A549 treated with GW870086 at 1 μM for 4 hours (cell line): ENCODE measurements at places on chromosomes 12 and 14. TPM values are rescaled to one million over a fixed set of nuclear protein-coding genes. Genes with fewer than 3 reads are reported as not detected.

TAS2R13 gene
- not detected in 5 replicates for total RNA-seq

DHRS2 gene
- 4.8 to 9.2 TPM (median 6.1 TPM) in 5 replicates for total RNA-seq

KRT3 gene
- total RNA-seq = 0.05 to 0.11 TPM (median 0.07 TPM) in 5 replicates

KCNC2 gene
- not detected in 5 replicates for total RNA-seq

ELK3 gene
- total RNA-seq = 50.9 to 68.5 TPM (median 64.4 TPM) in 5 replicates

KRT6A gene
- 5.6 to 6.8 TPM (median 6.6 TPM) in 5 replicates for total RNA-seq

KLHL33 gene
- not detected in 5 replicates for total RNA-seq

PTPRQ gene
- total RNA-seq = 0.01 to 0.02 TPM in 2 of 5 replicates, not detected in the others

NYNRIN gene
- 0.25 to 0.34 TPM (median 0.26 TPM) in 5 replicates for total RNA-seq

ALDH1L2 gene
- 2.7 to 3.7 TPM (median 3.6 TPM) in 5 replicates for total RNA-seq

RAPGEF3 gene
- total RNA-seq = 0.51 to 1.0 TPM (median 0.81 TPM) in 5 replicates

ASCL1 gene
- 0.05 TPM in 1 of 5 replicates, not detected in the others for total RNA-seq

GLT1D1 gene
- total RNA-seq = not detected in 5 replicates

TCL1B gene
- not detected in 5 replicates for total RNA-seq

OR4K13 gene
- total RNA-seq = not detected in 5 replicates

FAR2 gene
- total RNA-seq = 0.25 to 0.53 TPM in 2 of 5 replicates, not detected in the others

TAS2R30 gene
- total RNA-seq = not detected in 5 replicates

SOX5 gene
- not detected in 5 replicates for total RNA-seq

CABP1 gene
- 0.15 to 0.46 TPM (median 0.21 TPM) in 5 replicates for total RNA-seq

TTC6 gene
- total RNA-seq = 0.18 to 0.75 TPM (median 0.50 TPM) in 4 of 5 replicates, not detected in the other

SLC10A1 gene
- total RNA-seq = not detected in 5 replicates

DDX24 gene
- 155 to 183 TPM (median 177 TPM) in 5 replicates for total RNA-seq

POP5 gene
- 45.9 to 59.8 TPM (median 51.9 TPM) in 5 replicates for total RNA-seq

KRT75 gene
- 0.08 to 0.26 TPM (median 0.10 TPM) in 5 replicates for total RNA-seq

C12orf50 gene
- total RNA-seq = 0.14 TPM in 1 of 5 replicates, not detected in the others

RIMBP2 gene
- total RNA-seq = not detected in 5 replicates

LIN52 gene
- total RNA-seq = 4.2 to 5.4 TPM (median 4.5 TPM) in 5 replicates

ETFBKMT gene
- 0.46 to 1.1 TPM (median 0.85 TPM) in 5 replicates for total RNA-seq

ALG10B gene
- 3.2 to 5.8 TPM (median 5.4 TPM) in 5 replicates for total RNA-seq

DLST gene
- 94.5 to 103 TPM (median 98.4 TPM) in 5 replicates for total RNA-seq

KRT85 gene
- total RNA-seq = not detected in 5 replicates

KRT78 gene
- total RNA-seq = 0.06 to 0.25 TPM in 2 of 5 replicates, not detected in the others

FSCB gene
- total RNA-seq = not detected in 5 replicates

COCH gene
- total RNA-seq = 20.7 to 27.1 TPM (median 24.3 TPM) in 5 replicates

KRT1 gene
- not detected in 5 replicates for total RNA-seq

KCNJ8 gene
- 0.15 to 0.44 TPM (median 0.31 TPM) in 5 replicates for total RNA-seq

TIMM9 gene
- 66.5 to 80.5 TPM (median 73.7 TPM) in 5 replicates for total RNA-seq

HOXC9 gene
- 9.4 to 15.9 TPM (median 11.8 TPM) in 5 replicates for total RNA-seq

CBLN3 gene
- 1.0 to 1.7 TPM (median 1.2 TPM) in 5 replicates for total RNA-seq

CEBPE gene
- not detected in 5 replicates for total RNA-seq
